Upper lobe of left lung (tissue), 6 donors: ENCODE measurements at places on chromosomes 3 and 15. TPM values are rescaled to one million over a fixed set of nuclear protein-coding genes. Genes with fewer than 3 reads are reported as not detected.

DNA sequence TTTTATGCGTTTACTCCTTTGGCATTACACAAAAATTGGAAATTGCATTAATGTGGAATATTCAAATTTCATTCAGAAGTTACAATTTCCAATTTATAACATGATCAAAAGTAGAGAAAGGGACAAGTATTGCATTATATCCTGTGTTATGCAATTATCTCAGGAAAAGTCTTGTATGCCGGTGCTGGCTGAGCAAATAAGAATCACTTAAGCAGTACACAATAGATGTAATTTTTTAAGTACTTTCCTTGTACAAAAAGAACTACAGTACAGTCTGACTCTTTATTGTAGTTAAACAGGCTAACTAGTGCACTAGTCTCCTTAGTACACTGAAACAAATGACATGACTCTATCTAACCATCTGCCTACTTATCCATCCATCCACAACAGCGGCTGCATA lies 493.2 kb upstream of the KCNMB2 start:
- DNase-seq, result no peak

DNA sequence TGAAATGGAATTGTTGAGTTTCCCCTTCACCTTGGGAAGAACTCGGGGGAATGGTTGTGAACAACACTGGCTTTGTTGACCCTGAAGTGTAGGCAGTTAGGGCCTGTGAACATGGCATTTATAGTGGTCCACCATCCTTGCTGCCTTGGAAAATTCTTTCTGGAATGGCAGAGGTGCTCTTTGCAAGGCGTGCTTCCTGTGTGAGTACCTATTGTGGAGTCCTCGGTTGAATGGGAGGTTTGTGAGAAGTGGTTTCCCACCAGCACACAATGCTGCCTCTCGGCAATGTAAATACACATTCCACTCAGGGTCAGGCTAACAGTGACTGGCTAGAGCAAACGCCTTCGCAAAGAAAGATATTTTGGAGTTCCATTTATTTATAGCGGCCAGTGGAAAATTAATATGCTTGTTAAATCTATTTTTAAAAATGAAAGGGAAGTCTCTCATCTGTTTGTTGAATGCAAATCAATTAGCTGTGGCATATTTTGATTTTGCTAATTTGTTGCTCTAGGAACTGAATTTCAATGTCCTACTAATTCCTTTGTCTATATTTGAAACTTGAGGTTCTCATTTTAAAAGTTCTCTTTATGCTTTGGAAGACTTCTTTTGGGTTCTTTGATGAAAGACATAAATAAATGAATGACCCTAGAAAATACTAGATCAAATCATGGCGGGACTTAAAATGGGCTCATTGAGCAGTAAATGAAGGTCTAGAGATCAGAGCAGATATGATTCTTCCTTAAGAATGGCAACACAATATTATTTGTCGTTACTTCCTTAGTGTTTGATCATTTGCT lies 59.5 kb downstream of the FNDC3B start:
- no peak for DNase-seq

GRCh38 chr3:160886421-160886820 lies 130.4 kb downstream of the PPM1L start:
- DNase-seq, result no peak

GRCh38 chr3:15327941-15328340 lies 4.4 kb downstream of the SH3BP5 start:
- peak; percentile 46 for DNase-seq

DNA sequence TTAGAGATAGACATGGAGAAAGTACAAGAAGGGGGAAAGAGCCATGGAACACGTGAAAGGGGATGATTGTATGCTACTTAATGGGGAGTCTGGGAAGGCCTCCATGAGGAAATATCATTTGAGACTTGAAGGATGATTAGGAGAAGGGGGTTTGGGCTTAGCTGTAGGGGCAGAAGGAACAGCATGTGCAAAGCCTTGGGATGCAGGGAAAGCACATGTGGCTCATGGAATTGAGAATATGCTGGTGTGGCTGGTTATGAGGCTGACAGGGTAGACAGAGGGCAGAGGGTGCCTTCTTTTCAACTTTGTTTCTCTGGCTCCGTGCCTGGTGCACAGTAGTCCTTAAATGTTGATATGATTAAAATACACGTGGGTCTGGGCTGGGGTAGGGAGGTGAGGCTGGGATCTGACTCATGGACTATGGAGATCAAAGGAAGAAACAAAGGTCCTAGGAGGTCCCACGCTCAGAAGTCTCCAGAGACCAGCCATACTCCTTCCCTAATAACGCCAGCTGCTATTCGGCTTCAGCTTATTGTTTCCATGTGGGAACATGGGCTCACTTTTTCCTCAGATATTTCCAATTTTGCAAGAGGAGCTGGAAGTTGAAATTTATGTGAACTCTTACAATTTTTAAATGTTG lies 1.1 kb downstream of the GTF2E1 start:
- no peak for DNase-seq

GRCh38 chr15:58058729-58059128 lies 6.8 kb downstream of the ALDH1A2 start:
- no peak for DNase-seq

DNA sequence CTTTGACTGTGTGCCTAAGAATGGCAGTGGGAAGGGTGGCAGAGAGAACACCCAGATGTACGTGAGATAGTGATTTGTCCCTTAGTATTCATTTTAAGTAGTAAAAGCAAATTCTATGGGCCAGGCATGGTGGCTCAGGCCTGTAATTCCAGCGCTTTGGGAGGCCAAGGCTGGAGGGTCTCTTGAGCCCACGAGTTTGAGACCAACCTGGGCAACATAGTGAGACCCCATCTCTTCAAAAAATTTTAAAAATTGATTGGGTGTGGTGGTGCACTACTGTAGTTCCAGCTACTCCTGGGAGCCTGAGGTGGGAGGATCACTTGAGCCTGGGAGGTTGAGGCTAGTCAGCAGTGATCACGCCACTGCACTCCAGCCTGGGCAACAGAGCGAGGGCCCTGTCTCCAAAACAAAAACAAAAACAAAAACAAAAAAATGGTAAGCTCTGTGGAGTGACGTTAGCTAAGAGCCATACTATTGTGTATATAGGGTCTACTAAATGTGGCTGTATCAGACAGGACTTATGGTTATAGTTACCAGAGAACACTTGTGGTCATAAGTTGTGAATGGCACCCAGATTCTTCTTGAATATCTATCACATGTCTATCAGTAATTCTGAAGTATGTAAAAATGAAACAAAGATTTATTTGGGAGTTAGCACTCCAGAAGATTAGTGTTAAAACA lies 171.5 kb downstream of the TCF12 start:
- DNase-seq, result no peak

DNA sequence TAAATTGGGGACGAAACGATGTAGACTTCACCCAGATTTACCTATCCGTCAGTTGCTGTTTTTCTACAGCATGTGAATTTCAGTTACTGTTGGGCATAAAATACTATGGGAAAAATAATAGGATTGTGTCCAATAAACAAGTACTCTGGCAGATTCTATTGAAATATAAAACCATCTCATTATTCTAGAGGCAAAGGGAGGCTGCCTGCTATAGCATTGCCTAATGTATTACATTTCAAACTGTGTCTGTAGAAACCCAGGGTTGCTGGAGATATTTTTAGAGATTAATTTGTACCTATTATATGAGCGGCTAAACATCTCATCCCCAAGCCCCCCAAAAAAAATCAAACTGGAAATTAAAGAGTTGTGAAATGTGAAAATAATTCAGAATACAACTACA lies 159.6 kb upstream of the IL12A start:
- DNase-seq, result no peak

GRCh38 chr3:188279502-188280335 lies 125.8 kb downstream of the LPP start:
- no peak for DNase-seq

DNA sequence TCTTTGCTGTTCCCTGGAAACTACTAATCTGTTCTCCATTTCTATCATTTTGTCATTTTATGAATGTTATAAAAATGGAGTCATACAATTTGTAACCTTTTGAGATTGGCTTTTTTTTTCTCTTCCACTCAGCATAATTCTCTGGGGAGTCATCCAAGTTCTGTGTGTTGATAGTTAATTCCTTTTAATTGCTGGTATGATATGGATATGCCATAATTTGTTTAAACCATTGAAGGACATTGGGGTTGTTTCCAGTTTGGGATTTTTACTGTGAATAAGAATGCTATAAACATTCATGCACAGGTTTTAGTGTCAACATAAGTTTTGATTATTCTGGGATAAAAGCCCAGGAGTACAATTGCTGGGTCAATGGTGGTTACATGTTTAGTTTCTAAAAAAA lies 279.4 kb downstream of the WNT5A start:
- DNase-seq, result no peak

GRCh38 chr15:67571648-67572415 lies 29.3 kb downstream of the MAP2K5 start:
- no peak for DNase-seq

DNA sequence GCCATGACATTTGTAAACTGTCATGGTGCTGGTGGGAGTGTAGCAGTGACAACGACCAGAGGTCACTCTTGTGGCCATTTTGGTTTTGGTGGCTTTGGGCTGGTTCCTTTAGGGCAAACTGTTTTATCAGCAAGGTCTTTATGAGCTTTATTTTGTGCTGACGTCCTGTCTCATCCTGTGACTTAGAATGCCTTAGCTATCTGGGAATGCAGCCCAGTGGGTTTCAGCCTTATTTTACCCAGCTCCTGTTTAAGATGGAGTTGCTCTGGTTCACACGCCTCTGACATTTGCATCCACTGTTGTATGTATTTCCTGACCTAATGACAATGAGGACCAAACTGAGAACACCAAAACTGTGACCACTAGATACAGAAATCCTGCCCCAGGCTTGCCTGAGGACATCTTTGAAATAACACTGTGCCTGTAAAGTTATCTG lies 37.6 kb downstream of the RAB8B start:
- DNase-seq, result no peak

GRCh38 chr3:158725348-158726011 lies 6.8 kb downstream of the RARRES1 start:
- DNase-seq, result no peak

DNA sequence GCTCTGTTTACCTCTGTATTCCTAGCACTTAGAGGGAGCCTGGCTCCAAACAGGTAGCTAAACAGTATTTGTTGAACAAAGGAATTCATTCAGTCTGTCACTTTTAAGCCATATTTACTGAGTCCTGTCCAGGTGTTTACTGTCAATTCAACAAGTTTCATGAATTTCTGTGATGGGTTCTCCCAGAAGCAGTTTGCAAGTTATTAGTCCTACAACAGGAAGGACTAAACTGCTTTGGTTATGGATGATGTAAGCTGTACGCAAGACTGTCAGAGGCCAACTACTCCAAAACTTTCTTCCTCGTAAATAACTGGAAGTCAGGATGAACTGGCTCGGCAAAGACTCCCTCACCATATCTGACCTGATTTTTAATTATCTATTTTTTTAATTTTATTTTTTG lies 25.1 kb downstream of the STIMATE start:
- no peak for DNase-seq

- no peak for DNase-seq
Measured at GRCh38 chr3:194343561-194343893, 7.6 kb downstream of the CPN2 start.

- peak; percentile 95 for DNase-seq
Measured at GRCh38 chr3:191328962-191329653, at the start of gene CCDC50. CCDC50 (plus strand) TSS chr3:191329394; CDS start chr3:191329675, 281 bp downstream.

GRCh38 chr3:132660811-132661070 lies 612 bp downstream of the UBA5 start:
- no peak for DNase-seq

DNA sequence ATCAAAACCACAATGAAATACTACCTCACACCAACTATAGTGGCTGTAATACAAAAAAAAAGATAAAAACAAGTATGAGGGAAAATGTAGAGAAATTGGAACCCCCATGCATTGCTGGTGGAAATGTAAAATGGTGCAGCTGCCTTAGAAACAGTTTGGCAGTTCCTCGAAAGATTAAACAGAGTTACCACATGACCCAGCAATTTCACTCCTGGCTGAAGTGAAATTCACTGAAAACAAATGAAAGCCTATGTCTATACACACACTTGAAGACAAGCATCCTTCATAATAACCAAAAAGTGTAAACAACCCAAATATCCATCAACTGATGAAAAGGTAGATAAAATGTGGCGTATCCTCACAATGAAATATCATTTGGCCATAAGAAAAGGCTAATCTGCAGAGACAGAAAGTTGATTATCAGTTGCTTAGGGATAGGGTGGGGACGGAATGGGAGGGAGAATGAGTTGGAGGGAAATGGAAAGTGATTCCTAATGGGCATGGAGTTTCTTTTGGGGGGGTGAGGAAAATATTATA lies 20.1 kb upstream of the RASA2 start:
- DNase-seq, result no peak

DNA sequence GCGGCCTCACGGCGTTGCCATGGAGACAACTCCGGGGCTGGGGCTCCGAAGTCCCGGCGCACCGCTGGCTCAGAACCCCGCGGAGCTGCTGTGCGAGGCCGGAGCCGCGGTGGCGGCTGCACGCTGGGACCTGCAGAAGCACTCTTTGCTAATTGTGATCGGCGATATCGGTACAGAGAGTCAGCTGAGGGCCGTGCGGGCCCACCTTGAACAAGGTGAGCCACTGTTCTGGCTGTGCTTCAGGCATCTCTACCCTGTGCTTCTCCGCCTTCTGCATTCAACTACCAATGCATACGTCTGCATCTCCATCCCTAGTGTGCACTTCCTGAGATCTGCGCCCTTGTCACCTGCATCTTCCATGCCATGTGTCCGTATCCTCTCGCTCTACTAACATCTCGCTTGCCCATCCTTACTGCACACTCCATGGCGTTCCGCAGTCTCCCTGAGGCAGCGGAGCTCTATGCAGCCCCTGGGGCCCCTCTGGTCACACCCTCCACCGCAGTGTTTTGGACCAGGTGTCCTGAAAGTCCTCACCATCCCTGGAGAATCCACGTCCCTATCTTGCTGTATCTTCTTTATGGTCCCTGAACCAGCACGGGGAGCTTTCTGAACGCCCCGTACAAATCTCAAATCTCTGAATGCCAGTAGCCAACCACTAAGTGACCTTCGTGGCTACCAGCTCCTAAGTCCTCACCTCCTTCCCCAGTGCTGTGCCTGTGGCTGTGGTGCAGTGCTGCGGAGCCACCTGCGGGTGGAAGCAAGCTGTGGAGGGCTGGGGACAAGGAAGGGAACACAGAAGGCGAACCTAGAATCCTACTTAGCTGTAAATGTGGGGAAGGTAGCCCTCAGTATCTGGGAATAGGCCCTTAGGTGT lies 6.2 kb upstream of the MAP1A start:
- no peak for DNase-seq

DNA sequence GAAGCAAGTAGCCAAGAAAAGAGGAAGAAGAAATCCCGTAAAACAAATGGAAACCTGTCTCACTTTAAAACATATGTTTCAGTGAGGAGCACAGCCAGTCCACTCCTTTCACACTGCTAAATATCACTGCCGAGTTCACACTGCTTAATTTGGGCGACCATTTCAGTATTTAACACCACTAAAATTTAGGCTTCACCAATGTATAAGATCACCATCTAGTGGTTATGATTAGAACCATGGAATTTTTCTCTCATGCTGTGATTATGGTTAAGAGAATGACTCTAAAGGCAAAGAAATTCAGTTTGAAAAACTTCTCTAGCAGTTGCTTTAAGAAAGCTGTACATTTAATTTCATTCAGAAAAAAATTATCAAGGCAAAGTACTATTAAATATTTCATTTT lies 16.6 kb downstream of the SLC4A7 start:
- no peak for DNase-seq

The PROK2 gene
- 2.7 TPM for total RNA-seq

The CPLX3 gene
- not detected for total RNA-seq

The ASB14 gene
- 2.1 TPM for total RNA-seq

The GOLGA8T gene
- 2.0 TPM for total RNA-seq

The CLASP2 gene
- 99.5 TPM for total RNA-seq

The DUOX2 gene
- total RNA-seq, result 4.4 TPM

The MYO5C gene
- 61.5 TPM for total RNA-seq

The TXNRD3 gene
- total RNA-seq, result 14.4 TPM

The QRICH1 gene
- total RNA-seq, result 65.6 TPM

The HERC2 gene
- total RNA-seq, result 96.4 TPM

The OSBPL10 gene
- total RNA-seq, result 46.3 TPM
